Smooth muscle cell of the coronary artery (primary cell): ENCODE measurements at places on chromosomes 7 and 10. TPM values are rescaled to one million over a fixed set of nuclear protein-coding genes. Genes with fewer than 3 reads are reported as not detected.

ZNF511 gene
- 19.8 and 21.9 TPM in 2 replicates for total RNA-seq

BCCIP gene
- 36.2 and 44.6 TPM in 2 replicates for total RNA-seq

C10orf71 gene
- not detected in 2 replicates for total RNA-seq

PTF1A gene
- not detected in 2 replicates for total RNA-seq

KIAA1549 gene
- 0.35 and 0.60 TPM in 2 replicates for total RNA-seq

BBS9 gene
- 14.4 and 18.0 TPM in 2 replicates for total RNA-seq

CHAT gene
- total RNA-seq, result not detected in 2 replicates

CUZD1 gene
- total RNA-seq, result 0.30 and 0.47 TPM in 2 replicates

FAM25G gene
- total RNA-seq, result not detected in 2 replicates

PCLO gene
- under 0.01 TPM in 1 of 2 replicates, not detected in the other for total RNA-seq

SLK gene
- total RNA-seq, result 20.7 and 29.6 TPM in 2 replicates

ACHE gene
- 0.38 TPM in 1 of 2 replicates, not detected in the other for total RNA-seq

SEMA3D gene
- total RNA-seq, result 3.4 and 17.9 TPM in 2 replicates

CCDC6 gene
- 13.2 and 15.5 TPM in 2 replicates for total RNA-seq

CSTF2T gene
- total RNA-seq, result 16.4 and 29.5 TPM in 2 replicates

LDB3 gene
- 0.08 TPM in 1 of 2 replicates, not detected in the other for total RNA-seq

PLXDC2 gene
- total RNA-seq, result 2.1 and 27.1 TPM in 2 replicates

ATOH7 gene
- not detected in 2 replicates for total RNA-seq

LRMDA gene
- total RNA-seq, result 1.5 and 2.3 TPM in 2 replicates

ZNF33B gene
- total RNA-seq, result 3.5 and 4.5 TPM in 2 replicates
